Stimulated activated CD4-positive, alpha-beta T cell treated with anti-CD3 and anti-CD28 coated beads, TNF-alpha, amount 100 ng/mL, for 48 hours (primary cell): ENCODE measurements at places on chromosomes 3 and 15.

GRCh38 chr15:99126131-99126588 is 21.3 kb downstream of the SYNM start:
- no peak for DNase-seq

GRCh38 chr15:91710080-91710698 is 143.3 kb upstream of the SLCO3A1 start:
- no peak for DNase-seq

DNA sequence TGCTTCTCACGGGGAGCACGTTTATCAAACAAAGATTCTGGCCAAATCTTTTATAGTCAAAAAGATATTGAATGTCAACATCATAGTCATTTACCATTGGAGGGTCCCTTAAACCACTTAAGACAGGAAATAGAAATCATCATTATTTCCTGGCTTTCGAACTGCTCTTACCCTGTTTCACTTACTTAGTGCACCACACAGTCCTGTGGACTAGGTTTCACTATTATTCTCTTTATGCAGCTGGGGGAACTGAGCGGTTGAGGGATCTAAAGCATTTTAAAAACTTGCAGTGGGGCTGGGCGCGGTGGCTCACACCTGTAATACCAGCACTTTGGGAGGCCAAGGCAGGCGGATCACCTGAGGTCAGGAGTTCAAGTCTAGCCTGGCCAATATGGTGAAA is 13.7 kb upstream of the TPRG1 start:
- no peak for DNase-seq

DNA sequence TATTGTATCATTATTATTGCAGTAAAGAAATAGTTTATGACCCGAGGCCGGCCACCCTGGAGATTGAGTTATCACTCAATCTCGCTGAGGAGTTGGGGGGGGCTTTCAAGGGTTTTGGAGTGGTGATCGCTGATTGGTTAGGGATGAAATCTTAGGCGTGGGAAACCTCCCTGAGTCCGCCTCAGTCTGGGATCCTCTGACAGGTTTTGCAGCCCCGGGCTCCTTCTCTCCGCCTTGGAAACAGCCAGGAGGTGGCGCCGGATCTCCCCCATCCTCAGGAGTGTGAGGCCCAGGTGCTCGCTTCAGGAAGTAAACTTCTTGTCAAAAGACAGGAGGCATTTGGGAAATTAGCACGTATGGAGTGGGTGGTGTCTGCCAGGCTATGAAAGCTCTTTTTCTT is 41.1 kb upstream of the SEC61A1 start:
- no peak for DNase-seq

- no peak for DNase-seq
Measured at GRCh38 chr3:56917361-56918110, 115.8 kb upstream of the ARHGEF3 start.
